C1 segment of cervical spinal cord (tissue), 14 donors: ENCODE measurements at places on chromosomes 3 and 15.

GRCh38 chr15:41231422-41232226 is 556 bp downstream of the CHP1 start:
- DNase-seq = no peak

- no peak for DNase-seq
Observed at GRCh38 chr3:72680766-72681165, 167.5 kb downstream of the SHQ1 start.

DNA sequence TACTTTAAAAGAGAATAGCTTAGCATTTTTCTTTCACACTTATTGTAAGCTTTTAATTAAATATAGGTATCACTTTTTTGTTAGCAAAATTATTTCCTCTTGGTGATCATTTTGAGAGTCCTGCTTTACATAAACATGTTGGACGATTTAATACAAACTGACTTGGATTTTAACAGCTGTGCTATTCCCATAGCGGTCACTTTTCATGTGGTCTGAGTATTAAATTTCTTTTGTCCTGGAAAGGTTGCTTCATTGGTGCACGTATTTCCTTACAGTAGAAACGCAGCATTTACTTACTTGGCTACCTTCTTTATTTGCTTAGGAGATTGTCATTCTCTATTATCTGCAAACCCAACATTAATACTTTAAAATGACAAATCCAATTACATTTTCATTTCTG is 109.4 kb downstream of the ATG7 start:
- no peak for DNase-seq

- DNase-seq = no peak
Observed at GRCh38 chr3:31392568-31392967, 140.2 kb upstream of the STT3B start.

DNA sequence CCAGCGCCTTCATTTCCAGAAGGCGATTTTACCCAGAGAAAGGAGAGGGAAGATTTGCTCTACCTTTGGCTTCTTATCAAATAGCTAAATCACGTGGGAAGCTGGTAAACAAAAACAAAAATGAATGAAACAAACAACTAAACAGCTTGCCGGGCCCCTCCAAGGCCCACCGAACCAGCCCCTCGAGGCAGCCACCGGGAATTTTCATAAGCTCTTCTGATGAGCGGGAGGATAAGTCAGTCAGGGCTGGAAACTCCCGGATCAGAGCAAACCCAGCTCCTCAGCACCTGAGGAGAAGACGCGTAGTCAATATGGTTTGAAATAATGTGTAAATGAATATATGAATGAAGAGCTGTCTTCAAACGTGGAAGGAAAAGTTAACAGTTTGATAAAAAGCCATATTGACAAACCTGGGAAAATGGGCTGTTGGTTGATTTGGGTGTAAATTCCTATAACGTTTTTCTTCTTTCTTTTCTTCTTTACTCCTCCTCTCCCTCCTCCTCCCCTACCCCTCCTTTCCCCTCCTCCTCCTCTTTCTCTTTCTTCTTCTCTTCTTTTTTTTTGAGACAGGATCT is 10.7 kb downstream of the RPLP1 start:
- DNase-seq = no peak

- no peak for DNase-seq
Observed at GRCh38 chr3:53740956-53741355, 105.3 kb downstream of the CHDH start.

DNA sequence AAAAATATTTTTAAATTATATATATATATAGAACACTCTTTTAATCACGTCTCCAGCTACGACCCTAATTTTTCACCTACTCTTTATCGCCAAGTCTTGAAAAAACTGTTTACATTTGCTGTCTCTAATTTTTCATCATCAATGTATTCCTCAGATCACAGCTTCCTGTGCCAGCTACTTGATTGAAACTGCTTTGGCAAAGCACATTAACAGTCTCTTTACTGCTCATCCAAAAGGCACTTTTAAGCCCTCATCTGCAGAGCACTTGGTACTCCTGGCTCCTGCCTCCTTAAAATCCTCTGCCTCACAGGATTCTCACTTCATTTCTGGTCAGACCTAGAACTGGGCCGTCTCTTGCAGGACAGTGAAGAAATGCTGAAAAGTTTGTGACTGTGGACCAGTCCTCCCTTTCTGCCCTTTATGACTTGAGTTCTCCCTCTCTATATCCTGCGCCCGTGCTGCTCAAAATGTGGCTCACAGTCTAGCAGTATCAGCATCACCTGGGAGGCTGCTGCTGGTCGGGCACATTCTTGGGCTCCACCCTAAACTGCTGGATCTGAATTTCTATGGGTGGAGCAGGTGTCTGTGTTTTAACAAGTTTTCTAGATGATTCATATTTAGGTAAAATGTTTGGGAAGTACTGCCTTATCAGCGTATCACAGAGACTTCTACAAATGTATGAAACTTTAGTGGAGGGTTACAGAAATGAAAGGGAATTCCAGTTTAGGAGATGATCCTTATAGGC is 196.8 kb downstream of the ADAMTSL3 start:
- DNase-seq = no peak

DNA sequence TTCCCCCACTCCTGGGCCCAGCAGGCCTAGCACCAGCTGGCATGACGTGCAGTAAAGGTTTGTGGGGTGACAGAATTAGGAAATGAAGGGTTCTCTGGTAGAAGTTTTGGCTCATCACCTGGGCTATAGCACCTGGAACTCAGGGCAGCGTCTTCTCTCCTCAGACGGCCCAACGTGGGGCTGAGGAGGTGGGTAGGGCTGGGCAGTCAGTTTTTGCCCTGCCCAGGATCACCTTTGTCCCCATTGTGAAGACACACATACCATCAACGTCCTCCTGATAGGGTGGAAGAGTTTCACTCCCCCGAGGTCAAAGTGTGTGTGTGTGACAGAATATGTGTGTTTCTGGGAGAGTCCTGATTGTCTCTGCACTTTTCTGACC is 12.1 kb downstream of the KBTBD13 start:
- no peak for DNase-seq

DNA sequence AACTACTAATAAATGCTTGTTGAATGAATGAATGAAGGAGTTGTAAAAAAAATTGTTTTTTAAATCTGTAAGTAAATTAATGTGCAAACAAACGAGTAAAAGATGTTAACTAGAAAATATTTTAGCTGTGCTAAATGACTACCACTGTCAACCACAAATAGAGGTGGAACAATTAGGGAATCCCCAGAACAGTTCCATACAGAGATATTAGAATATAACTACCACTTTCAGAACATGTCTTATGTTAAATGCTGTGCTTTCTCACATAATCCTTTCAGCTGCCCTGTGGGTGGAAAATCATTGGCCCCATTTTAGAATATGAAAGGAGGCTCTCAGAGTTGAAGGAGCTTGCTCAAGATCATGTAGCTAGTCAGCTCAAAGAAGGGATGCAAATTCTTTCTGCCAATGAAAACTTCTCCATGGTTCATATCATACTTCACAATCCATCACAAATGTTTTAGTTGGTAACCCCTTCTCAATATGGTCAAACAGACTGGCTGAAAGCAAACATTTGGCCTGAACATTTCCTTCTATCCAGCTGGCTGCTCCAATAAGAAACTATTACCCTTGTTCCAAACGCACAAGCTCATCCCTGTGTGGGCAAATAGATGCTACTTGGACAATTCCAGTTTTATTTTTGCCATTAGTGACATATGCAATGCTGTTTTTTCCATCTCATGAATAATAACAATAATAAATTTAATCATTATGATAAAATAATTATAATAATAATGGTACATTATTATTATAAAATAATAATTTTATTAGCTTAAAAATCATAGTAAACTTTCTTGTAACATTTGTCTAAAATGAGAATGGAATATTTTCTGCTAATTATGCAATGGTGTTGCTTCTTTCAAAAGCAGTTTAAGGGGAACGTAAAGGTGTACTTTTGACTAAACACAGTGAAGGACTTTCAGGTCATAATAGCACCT is 290.4 kb upstream of the STT3B start:
- DNase-seq = no peak

- no peak for DNase-seq
Observed at GRCh38 chr3:159038405-159038804, 236.6 kb downstream of the MFSD1 start.

DNA sequence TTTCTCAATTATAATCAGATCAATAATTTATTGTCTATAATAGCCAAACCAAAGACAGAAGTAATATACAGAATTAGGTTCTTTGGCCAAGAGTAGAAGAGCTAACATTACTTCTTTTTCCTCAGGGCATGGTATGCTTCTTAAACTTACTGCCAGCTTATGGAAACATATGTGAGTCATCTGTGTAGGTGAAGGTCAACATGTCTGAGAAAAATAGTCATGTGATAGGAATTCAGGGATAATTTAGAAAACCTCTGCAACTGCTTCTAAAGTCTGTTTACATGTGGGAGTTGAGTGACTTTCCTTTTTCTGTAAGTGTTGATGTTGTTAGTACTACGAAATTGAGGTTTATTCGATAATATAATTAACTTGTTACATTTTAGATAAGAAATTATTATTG is 19.2 kb upstream of the MAP6D1 start:
- no peak for DNase-seq

GRCh38 chr3:42535981-42536784 is 33.7 kb downstream of the VIPR1 start:
- DNase-seq = no peak

DNA sequence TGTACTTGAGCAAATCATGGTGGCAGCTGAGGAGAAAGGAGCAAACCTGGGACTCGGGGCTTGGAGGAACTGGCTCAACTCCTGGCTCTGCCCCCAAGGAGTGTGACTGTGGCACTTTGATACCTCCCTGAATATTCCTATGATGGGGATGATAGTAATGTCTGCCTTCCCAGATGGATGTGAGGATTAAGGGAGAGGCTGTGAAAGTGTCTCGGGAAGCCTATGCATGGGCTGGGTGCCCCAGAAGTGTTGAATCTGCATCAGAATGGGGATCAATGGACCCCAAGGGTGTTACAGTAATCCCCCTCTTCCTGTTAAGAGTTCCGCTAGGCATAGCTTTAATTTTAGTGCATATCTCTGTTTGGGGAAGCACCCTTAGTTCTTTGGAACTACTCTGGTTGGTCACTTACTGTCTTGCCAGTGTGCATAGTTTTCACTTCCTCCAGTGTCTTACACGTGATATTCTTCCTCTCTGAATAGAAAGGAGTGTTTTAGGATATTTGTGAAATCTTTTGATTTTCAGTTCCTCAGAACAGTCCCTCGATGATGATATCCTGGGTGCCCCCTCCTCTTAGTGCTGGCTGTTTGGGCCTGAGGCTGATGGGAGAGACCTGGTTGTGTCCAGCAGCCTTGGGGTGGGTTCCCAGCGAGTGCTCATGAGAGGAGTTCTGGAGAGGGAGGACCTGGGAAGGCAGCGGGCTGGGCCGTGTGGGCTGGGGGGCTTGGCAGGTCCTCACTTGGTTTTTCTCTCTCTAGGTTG is 97.5 kb downstream of the CHDH start:
- DNase-seq = no peak

DNA sequence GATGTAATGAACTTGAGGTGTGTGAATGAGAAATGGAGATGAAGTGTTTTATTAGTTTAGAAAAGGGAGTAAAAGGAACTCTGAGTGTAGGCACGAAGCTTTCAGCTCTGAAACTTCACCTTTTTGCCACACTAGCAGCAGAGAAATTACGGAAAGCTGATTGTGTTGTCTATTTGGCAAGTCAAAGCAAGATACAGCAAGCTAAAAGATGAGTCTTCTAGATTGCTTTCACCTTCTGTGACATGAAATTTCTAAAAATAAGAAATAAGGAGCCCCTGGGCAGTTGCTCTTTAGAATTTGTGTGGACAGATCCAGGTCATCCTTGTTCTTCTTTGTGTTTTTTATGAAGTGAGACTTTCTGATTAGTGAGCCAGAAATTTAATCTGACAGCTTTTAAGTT is 143.4 kb downstream of the FNDC3B start:
- no peak for DNase-seq

GRCh38 chr3:122890720-122891220 is 95.9 kb downstream of the SLC49A4 start:
- no peak for DNase-seq

DNA sequence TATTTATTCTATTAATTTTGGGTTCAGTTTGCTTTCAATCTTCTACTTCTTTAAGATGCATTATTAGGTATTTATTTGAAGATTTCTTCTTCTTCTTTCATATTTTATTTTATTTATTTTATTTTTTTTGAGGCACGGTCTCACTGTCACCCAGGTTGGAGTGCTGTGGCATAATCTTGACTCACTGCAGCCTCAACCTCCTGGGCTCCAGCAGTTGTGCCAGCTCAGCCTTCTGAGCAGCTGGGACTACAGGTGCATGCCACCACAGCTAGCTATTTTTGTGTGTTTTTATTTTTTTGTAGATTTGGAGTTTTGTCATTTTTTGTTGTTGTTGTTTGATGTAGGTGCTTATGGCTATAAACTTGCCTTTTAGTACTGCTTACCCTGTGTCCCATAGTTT is 543.2 kb upstream of the SGO1 start:
- no peak for DNase-seq

- DNase-seq = no peak
Observed at GRCh38 chr3:86782286-86782685, 208.7 kb downstream of the VGLL3 start.

DNA sequence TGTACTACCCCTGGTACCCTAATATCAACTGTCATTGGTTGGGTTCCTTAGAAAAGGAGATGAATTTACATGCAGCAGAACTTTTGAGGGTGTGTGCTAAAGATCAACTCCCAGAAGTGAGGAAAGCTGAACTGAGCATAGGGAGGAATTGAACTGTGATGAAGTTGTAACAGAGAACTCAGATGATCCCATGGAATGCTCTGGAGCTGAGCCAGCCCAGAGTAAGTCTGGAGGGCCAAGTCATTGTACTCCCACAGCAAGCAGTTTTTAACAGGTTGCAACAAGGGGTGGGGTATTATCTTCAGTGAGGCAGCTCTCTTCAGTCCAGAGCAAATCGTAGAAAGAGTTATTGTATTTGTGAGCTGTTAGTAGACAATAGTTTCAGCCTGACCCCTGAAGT is 572.3 kb downstream of the PYDC2 start:
- DNase-seq = no peak

DNA sequence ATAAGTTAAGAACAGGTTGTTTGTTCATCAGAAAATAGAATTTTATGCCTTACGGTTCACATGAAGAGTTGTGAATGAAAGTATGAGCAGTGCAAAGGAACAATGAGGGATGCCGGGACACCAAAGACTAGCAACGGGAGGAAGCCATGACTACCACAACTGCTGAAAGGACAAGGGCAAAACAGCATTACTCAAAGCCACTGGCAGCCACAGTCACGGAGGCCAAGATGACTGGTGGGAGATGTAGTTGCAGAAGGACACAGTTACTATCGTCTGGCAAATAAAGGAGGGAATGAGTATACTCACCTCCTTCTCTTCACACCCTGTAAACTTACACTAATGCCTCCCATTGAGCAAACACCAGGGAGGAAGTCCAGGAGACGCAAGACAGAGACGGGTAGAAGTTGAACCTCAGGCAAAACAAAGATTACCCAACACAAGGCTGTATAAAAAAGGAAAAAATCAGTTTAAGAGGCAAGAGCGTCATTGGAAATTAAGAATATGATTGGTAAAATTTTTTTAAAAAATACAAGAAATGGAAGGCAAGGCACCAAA is 675.5 kb downstream of the FHIT start:
- no peak for DNase-seq

- DNase-seq = no peak
Observed at GRCh38 chr3:154188846-154189245, 67.7 kb downstream of the ARHGEF26 start.
